HS-27A (cell line): ENCODE measurements at places on chromosomes 3 and 15.

DNA sequence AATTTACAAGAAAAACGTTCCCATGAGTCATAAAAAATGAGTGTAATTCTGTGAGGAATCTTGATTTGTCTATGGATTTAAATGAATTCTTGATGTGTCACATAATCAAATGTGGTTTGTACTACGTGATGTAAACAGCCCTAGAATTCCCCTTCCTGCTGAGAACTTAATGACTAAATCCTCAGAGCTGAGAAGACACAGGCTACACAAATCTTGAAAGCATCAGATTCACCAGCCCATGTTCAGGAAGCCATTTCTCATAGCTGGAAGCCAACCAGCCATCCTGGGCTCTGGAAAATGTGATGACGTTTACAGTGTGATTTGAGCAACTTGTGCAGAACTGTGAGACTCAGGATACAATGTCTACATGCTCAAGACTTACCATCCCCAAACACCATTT, 193.7 kb upstream of the MME start:
- peak; percentile 90 for DNase-seq

DNA sequence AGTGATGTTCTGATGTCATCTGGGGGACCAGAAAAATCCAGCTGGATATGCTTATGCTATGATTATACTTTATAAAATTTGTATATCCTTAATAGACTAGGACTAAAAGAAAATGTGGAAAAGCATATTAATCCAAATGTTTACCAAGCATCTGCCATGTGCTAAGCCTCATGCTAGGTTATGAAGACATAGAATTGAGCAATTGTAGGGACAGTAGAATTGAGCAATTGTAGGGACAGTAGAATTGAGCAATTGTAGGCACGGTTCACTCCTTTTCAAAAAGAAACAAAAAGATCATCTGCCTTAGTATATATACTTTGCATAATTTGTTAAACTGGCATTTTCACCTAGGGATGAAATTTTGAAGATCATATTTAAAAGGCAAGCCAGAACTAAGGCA, 18.3 kb downstream of the ABHD5 start:
- no peak for DNase-seq

DNA sequence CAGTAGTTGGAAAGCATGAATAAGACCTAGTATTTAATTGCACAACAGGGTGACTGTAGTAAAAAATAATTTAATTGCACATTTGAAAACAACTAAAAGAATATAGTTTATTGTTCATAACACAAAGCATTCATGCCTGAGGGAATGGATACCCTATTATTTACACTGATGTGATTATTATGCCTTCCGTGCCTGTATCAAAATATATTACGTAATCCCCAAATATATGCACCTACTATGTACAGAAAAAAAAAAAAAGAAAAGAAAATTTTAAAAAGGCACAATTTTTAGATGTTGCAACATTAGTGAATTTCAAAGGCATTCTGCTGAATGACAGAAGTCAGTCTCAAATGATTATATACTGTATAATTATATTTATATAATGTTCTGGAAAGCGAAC, 647.2 kb upstream of the BCHE start:
- no peak for DNase-seq

DNA sequence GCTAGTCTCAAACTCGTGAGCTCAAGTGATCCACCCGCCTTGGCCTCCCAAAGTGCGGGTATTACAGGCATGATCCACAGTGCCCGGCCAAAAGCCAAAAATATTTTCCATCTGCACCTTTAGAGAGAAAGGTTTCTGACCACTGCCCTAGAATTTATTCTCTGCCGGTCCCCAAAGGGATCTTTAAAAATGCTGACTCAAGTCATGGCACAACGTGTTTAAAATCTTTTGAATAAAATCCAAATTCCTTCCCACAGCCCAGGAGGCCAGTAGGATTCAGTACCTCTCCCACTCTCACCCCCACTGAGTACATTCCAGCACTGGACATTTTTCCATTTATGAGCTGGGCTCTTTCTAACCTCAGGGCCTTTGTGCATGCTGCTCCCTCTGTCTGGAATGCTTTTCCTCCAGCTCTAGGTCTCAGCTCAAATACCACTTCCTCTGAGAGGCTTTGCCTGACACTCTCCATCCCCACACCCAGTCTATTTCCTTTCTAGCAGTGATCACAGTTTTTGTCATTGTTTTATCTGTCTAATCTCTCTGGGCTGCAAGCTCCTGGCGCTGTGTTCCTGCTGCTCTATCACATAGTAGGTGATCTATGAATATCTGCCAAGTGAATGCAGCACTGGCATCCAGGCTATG, 502.9 kb downstream of the SHQ1 start:
- DNase-seq, result no peak

- DNase-seq, result no peak
Measured at GRCh38 chr15:98439523-98439942, 208.8 kb upstream of the IGF1R start.

DNA sequence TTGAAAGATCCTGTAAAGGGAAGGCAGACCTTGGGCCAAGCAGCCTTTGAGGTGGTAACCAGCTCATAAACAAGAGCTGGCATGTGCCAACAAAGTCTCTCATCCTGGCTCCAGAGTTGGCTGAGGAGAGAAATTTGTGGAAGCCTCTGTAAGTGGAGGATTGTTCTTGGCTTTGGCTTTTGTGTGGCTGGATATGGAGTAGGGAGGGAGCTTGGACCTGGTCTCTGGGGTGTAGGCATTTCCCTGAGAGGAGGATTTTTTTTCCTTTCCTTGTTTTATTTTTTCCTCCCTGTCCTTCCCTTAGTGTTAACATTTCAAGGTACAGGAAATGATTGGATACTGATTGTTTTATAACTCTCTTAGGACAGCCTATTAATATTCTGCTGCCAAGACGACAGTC, 60.8 kb downstream of the ZNF609 start:
- no peak for DNase-seq

DNA sequence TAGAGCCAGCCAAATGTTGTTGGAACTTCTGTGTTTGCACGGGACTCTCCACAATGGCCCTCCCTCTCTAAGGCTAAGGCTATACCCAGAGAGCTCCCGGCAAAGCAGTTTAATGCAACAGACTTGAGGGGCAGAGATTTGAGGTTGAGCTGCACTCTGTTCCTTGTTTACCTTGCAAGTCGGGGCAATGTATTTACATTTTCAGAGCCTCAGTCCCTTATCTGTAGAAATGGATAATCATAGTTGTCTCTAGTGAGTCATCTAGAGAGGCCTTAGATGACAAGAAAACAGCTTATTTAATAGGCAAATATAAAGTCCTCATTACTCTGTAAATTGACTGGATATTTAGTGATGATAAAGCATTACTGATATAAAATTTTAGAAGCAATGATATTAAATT, 917.7 kb downstream of the MCTP2 start:
- DNase-seq, result no peak

DNA sequence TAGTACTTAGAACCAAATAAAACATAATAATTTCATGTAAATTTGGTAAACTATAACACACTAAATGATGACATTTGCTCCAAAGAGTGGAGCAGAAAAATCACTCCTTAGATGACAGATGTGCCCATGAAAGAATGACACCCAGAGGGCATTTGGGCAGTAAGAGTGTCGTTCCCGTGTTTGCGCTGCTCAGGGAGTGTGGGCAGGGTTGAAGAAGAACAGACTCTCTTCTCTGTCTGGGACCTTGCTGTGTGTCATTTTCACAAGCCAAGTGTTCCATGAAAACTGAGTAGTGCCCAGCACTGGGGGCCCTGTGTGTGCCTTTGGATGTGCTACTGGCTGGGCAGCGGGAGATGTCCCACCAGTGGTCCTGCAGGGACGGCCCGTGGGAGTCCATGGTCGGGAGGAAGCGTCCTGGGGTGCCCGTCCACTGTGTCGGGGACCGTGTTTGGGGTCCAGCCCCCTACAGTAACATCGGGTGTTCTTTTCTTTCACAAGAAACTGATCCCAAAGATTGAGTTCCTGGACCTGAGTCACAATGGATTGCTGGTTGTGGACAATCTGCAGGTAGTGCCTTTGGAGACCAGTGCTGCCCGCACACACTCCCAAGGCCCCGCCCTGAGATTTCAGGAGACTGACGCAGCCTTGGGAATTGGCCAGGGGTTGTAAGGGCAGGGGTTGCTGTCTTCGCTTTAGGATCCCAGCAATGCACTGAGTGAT, 17.9 kb upstream of the STAB1 start:
- DNase-seq, result no peak

DNA sequence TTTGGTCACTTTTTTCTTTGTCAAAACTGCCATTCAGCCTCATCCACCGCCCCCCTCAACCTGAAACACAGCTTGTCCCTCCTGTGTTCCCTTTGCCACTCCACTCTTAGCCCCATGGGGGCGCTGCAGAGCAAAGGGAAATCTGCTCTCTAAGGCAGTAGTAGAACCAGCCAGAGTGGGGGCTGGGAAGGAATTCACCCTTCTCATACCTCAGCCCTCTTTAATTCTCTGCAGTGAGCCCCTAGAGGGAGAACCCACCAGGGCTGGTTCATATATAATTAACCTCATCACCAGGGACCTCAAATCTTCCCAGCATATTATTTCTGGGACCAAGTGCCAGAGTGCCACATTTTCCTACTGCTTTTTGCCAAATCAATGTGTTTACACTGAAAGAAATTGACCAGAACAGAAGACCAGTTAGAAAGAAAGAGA, 2.8 kb upstream of the BCL6 start:
- no peak for DNase-seq
